AG08396 (cell line): ENCODE measurements at places on chromosomes 6 and 20.

DNA sequence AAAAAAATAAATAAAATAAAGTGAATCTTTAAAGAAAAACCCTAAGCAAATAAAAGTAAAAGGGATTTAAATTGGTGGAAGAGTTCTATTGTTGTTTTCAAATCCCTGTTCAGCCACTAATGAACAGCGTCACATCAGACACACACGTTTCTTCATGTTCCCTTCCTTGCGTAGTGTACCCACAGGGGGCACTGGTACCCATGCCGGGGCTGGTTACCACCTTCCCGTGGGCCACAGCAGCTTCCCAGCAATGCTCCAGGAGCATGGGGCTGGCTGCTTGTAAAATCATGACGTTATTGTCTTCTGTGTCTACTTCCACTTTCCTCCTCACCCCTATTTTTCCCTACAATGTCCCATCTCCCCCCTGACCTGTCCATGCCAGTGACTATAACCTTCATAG lies 988.7 kb downstream of the KIF16B start:
- DNase-seq, result no peak

DNA sequence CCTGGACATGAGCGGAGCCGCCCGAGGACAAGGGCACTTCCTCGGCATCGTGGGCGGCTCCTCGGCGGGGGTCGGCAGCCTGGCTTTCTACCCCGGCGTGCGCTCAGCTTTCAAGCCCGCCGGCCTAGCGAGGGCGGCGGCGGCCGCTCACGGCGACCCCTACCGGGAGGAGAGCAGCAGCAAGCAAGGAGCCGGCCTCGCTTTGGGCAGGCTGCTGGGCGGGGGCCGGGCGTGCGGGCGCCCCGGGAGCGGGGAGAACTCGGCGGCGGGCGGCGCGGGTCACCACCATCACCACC lies 6.7 kb downstream of the PRDM13 start:
- DNase-seq, result peak; percentile 63

GRCh38 chr20:63641146-63641791 lies 12.0 kb downstream of the STMN3 start:
- DNase-seq, result no peak

DNA sequence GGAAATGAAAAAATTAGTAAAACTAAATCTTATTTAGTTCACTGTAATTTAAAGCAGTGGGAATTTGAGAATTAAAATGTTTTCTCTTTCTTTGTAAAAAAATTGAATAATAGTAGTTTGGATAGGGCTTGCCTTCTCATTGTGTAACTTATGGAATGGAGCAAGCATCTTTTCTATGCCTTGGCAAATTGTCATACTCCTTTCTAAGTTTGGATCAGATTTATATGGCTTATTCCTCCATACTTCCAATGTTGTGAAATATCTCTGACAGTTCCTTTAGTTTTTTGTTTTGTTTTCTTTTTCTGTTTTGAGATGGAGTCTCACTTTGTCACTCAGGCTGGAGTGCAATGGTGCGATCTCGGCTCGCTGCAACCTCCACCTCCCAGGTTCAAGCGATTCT lies 176.4 kb downstream of the SAMD5 start:
- no peak for DNase-seq

GRCh38 chr6:157652601-157653363 lies 170.3 kb upstream of the SNX9 start:
- no peak for DNase-seq

GRCh38 chr6:112113918-112114317 lies 26.5 kb downstream of the FAM229B start:
- DNase-seq, result no peak

GRCh38 chr6:33740204-33740608 lies 6.5 kb downstream of the IP6K3 start:
- no peak for DNase-seq

GRCh38 chr20:50826121-50826520 lies 31.3 kb downstream of the BCAS4 start:
- no peak for DNase-seq

GRCh38 chr6:41335943-41336342 lies 535 bp downstream of the NCR2 start:
- no peak for DNase-seq

DNA sequence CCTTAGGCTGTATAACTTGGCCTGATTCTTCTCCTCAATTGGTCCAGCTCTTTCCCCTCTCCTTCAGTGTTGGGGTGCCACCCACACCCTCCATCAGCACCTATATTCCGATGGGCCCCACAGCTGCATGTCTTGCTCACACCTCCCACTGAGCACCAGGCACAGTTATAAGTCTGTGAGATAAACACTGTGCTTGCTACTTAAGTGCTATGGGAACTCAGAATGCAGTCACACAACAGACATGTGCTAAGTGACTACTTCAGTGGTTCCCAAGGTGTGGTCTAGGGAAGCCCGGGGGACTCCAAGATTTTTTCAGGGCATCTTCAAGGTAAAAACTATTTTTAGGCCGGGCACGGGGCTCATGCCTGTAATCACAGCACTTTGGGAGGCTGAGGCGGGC lies 7.3 kb downstream of the ZC3H12D start:
- DNase-seq, result no peak

GRCh38 chr6:138640028-138640427 lies 133.5 kb upstream of the CCDC28A start:
- DNase-seq, result no peak

DNA sequence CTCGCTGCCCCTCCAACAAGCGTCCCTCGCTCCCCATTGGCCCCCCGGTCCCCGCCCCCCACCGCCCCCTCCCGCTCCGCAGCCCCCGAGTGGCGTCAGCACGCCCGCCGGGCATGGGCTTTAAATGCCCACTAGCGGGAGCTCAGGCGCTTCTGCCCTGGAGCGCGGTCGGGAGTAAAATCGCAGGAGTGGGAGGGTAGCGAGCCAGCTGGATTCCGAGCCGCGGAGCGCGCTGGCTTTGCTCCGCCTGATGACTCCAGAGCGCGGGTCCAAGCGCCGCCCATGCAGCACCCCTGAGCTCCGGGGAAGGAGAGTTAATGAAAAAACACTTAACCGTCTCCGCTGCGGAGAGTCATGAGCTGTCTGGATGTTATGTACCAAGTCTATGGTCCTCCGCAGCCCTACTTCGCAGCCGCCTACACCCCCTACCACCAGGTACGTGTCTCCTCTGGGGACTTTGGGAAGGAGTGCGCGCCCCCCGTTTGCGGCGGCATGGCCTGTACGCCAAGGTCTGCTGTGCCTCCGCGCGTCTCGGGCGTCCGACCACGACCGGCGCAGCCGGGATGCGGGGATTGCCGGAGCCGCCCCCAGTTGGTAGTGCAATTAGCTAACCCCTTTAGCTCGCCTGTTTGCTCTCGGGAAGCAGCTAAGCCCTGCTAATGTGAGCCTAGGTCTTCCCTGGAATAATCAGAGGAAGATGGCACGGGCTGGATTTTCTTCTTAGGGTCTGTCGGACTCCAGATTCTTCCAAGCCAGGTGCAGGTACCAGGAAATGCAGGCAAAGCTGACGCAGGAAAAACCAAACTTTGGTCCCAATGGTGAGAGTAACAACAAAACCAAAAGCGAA lies at the start of gene VGLL2:
Gene VGLL2, plus strand, starts transcription at position 149 of the 847 bp plus-strand sequence. Its CDS starts 206 bp downstream, at position 355.
- peak; percentile 71 for DNase-seq

DNA sequence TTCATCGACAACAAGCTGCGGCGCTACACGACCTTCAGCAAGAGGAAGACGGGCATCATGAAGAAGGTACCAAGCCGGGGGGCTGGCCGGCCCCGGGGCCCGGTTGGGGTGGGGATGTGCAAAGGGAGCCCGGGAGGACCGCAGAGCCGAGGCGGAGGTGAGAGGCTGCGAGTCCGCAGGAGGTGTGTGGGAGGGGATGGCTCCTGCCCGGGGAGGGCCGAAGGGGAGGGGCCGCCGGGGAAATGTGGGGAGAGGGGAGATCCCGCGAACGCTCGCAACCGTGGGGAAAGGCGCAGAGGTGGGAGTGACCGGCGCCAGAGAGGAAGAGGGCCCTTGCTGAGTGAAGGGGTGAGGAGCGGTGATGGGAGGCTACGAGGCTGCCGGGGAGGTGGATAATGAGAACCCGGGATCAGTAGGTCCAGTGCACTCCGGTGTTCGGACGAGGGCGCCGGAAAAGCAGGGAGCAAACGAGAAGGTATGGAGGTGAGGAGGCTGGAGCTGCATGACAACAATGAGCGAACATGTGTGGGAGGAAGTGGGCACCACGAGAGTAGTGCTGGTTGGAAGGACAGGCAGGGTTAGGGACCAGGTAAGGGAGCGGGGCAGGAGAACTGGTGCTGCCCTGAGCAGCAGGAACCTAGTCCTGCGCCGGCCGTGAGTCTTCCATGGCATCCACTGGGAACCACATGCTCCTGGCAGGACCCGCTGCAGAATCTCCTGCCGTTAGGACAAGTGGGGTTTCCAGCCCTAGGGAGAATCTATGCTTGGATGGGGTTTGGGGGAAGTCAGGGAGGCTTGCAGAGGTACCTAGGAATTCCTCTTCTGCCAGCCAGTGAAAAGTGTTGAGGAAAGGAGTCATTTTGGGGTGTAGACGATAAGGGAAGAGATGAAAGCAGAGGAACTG lies 1.3 kb downstream of the SRF start:
- peak; percentile 31 for DNase-seq

GRCh38 chr20:25309395-25310267 lies 61.7 kb downstream of the PYGB start:
- DNase-seq, result peak; percentile 78

DNA sequence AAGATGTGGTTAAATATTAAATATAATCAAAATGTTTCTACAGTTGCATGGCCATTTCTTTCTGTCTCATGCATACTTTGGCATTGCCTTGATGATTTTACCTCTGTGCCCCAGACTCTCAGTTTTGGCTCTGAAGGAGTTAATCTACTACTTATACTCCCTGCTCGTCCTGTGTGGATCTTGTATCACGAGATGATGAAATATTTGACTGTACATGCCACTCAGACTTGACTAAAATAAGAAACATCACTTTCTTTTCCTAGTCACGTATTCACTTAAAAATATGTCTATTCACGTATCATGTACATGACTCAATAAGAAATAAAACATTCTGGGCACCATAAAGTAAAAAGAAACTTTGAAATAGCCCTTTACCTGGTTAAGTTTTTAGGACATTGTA lies 397.7 kb downstream of the RFPL4B start:
- DNase-seq, result no peak

GRCh38 chr20:25038103-25038410 lies 19.9 kb downstream of the ACSS1 start:
- no peak for DNase-seq

- DNase-seq, result no peak
Observed at GRCh38 chr6:50720623-50721022, 7.3 kb downstream of the TFAP2D start.

GRCh38 chr6:112311950-112312547 lies 35.1 kb upstream of the RFPL4B start:
- peak; percentile 36 for DNase-seq

DNA sequence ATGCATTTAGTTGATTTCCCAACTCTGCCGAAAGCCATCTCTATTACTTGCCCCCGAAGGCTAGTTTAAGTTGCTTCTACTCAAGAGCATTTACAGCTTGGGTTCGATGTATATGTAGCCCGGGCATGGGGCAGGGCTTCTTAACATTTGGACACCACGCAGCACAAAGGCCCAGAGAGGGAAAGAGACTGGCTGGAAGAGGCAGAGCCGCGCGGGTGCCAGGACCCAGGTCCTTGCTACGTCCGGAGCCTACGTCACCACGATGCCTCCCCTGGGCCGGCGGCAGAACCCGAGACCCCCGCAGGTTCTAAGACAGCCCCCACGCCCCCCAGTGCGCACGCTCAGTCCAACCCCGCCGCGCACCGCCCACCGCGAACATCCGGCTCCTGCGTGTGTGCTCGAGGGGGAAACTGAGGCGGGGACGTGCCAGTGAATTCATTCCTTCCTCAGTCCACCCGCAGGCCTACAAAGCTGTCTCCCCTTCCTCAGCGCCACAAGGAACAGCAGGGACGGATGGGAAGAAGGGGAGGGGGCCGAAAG lies 367 bp upstream of the PCIF1 start:
- peak; percentile 45 for DNase-seq

- peak; percentile 77 for DNase-seq
Observed at GRCh38 chr20:4026093-4026601, 10.8 kb upstream of the RNF24 start.

DNA sequence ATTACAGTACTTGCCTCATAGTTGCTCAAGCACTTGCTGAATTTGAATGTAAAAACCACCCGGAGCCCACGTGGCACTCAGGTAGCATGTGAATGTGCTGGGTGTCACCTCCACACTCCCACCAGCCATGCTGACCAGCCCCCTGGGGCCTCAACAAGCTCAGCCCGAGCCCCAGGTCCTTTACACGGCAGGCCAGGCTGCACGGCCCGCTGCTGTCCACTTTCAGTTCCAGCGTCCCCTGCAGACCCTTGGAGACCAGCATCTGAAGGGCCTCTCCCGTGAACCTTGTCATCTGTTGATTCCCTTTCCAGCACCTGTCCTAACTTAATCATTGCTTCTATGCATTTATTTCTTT lies 33.3 kb upstream of the ZBP1 start:
- DNase-seq, result peak; percentile 11

DNA sequence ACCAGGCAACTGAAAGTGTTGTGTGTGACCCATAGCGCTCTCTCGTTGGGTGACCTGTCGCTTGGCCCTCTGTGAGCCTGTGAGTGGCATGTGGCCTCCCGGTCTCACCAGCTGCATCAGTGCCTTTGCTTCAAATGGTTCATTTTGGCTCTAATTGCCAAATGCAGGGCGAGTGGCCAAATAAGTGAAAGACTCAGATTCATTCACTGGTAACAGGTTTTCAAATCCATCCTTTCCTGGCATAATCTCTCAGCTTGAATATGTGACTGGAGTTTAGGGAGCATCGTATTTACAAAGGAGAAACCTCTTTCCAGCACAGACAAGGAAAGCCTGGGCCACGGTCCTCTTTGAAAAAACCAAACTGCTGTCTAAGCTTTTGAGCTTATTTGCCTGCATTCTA lies 321.6 kb upstream of the QKI start:
- no peak for DNase-seq

DNA sequence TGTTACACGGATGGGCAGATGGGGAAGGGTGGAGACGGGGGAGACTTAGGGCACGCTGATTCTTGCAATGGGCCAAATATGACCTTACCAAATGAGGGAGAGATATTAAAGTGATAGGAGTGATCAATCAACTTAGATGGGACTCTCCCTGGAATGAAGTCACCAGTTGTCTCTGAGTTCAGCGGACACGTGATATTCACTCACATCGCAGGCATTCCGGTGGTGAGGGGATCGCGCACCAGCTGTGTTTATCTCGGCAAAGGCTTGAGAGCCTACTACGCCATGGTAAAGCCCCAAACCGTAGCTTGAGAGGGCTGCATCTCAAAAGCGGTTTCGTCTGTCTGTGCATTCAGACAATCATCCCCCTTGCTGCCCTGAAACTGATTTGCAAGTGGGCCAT lies 5.5 kb downstream of the BMP7 start:
- DNase-seq, result no peak

DNA sequence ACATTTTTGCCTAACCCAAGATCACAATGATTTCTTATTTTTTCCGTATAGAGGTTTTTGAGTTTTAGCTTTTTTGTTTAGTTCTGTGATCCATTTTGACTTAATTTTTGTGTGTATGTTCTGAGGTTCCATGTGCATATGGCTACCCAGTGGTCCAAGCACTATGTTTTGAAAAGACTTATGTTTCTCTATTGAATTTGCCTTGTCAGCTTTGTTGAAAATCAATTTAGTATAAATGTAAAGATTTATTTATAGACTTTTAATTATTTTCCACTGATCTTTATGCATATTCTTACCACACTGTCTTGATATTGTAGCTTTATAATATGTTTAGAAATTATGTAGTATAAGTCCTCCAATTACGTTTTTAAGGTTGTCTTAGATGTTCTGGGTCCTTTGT lies 10.2 kb downstream of the TM9SF4 start:
- DNase-seq, result no peak
